ENCODE measurements at places on chromosomes 2 and 18.

- DNase-seq = no peak
Observed at GRCh38 chr2:111691164-111691875, 192.7 kb downstream of the ANAPC1 start.

DNA sequence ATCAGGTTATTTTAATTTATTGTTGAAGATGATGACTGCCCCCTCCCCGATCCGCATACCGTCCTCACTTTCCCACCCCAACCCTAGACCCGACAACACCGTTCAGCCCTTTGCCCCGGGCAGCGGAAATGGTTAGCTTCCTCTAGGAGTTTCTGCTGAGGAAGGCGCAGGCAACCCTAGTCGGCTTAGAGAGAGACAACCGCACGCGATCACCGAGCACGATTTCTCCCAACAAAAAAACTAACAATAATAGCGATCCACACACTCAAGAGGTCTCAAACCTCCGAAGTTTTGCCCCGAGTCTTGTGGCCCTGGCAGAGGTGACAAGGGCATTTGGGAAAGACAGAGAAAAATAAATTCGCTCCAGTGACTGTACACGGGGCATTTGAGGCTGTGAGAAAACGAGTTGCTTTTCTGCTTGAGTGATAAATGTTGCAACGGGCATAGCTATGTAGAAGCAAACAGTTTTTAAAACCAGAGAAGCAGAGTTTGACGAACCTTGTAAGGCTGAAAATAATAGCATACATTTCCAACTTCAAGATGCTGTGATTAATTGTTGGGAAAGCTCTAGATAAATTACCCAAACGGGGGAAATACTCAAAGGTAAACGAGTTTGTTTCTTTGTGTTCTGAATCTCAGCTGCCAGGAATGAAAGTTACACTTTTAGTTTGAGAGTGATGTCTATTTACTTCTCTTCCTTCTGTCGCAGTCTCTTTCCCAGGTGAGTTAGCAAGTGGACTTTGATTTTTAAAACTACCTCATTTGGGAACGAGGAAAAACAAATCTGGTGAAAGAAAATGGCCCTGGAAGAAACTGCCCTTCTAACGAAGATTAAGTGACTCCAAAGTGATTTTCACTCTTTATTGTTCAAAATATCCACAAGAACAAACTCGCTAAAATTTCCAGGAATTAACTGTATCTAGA lies 11.0 kb upstream of the SIX3 start:
- no peak for DNase-seq

DNA sequence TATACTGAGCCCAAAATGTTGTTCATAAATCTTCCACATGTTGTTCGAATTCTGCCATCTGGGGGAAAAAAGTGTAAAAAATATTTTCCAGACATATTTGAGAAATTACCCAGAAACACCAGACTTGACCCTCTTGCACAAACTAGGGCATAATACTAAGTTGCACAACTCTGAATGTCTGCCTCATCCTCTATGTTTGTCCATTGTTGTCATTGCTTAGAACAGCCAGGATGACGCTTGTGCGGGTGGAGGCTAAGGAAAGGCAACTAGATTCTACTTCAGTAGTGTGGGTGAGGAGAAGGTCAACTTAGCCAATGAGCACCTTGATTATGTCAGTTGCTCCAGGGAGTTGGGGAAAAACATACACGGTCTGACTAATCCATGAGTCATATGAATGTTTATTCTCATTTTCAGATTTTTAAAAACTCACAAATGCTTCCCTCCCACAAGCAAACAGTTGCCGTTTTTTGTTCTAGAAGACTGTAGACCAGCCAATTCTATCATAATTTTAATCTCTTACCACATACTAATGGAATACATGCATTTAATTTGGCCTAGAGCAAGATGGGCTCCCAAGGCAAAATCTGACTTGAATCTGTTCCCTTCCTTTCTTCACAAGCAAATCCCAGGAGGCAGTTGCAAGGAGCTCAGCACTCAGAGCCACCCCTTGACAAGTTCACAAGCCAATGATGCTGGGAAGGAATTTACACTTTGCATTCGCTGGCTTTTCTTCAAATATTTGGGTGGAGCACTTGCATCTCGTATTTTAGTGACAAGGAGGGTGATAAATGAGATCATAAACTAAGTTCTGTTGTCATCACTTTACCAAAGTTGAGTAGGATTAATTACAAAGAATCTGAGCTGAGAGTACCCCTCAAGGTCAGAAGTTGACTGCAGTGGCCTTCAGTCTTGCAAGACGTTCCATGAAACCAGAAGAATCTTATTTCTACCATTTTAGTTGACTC lies 163.2 kb upstream of the TWIST2 start:
- no peak for DNase-seq

GRCh38 chr2:102252236-102252635 lies 59.1 kb upstream of the IL1RL1 start:
- no peak for DNase-seq

- DNase-seq = no peak
Observed at GRCh38 chr18:9048808-9049494, 53.5 kb upstream of the NDUFV2 start.

DNA sequence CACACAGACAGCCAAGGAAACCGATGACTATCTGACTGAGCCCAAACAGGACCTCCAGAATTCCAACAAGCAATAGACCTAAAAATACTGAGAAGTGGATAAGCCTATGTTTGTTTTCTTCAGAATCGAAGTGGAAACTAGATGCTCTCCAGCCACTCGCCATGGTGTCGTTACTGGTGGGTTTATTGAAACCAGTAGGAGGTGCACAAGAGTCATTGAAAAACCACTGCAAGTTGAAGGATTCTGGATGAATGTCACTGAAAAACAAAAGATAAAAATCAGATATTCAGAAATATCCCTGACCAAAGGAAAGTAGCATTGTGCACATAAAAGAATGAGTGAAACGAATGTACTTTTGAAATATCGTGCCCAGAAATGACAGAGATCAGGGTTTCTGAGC lies 15.3 kb downstream of the TM4SF20 start:
- DNase-seq = no peak

DNA sequence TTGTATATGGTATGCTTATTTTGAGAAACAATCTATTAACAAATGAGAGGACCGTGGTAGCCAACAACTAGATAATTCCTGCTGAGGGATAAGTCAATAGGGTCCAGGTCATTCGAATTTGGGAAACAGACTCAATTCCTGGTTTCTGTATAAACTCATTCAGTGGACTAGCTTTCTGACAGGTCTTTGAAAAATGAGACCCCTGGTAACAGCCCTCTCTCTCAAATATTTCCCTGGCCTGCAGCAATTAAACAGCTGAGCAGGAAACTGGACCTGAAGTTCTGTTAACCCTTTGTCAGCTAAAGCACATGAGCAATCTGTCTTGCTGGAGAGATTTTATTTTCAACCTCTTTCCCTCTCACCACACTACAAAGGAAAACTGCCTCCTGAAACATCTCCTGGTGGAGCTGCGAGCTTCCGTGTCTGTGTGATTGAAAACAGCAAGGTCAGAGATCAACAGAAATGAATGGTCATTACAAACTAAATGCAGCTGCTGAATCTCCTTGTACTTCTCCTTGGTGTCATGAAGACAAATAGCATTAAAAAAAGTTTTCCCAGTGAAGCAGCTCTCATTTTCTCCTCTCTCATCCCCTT lies 70.3 kb upstream of the CCDC85A start:
- no peak for DNase-seq

DNA sequence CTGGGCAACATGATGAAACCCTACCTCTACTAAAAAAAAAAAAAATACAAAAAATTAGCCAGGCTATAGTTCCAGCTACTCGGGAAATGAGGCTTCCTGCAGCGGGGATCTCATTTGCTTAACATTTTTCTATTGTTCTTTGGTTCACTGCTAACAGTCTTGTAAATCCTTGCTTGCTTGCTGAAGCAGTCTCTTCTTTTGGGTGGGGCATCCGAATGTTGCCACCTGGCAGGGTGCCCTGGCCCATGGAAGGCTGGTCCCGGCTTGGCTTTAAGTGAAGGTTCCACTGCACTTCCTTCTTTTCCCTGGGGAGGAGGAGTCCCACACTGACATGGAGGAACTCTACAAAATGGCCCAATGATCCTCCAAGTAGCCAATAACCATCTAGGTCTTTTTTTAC lies 6.0 kb upstream of the ANKRD29 start:
- DNase-seq = no peak

GRCh38 chr18:59867337-59868104 lies 32.3 kb upstream of the PMAIP1 start:
- no peak for DNase-seq

- no peak for DNase-seq
Observed at GRCh38 chr2:120320318-120320851, 25.6 kb upstream of the INHBB start.

GRCh38 chr2:10650761-10651160 lies 39.0 kb downstream of the NOL10 start:
- no peak for DNase-seq

DNA sequence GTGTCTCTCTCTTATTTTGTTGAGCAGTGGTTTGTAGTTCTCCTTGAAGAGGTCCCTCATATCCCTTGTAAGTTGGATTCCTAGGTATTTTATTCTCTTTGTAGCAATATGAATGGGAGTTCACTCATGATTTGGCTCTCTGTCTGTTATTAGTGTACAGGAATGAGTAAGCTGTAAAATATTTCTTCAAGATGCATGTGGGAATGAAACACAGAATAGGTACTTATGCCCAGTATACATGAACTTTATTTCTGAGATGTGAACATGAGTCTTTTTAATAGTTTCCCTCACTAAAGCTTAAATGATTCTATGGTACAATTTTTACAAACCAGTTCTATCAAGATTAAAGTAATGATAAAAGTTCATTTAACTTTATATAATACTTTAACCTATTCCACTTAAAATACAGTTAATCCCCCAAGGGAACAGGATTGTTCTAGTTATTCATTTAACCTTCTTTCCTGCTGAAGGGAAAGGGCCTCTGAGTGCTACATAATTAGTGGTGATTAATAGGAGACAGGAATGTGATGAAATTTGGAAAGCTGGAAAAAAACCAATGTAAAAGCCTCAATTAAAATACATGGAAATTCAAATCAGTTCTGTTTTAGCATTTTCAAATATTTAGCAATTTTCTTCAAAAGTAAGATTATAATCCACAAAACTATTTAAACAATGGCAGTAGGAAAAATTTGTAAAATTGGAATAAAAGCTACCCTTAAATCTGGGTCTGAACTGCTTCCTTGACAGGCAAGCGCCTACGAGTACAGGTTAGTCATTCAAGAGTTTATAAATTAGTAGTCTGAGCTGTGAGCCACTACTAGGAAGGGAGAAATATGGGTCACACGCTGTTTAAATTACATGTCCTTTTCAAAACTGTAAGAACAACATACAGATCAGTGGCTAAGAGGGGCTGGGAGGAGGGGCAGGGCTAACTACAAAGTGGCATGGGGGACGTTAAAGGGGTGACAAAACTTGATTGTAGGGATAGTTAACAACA lies 28.9 kb downstream of the SPIRE1 start:
- DNase-seq = no peak

GRCh38 chr18:2150566-2150965 lies 420.7 kb downstream of the METTL4 start:
- no peak for DNase-seq

- peak; percentile 18 for DNase-seq
Observed at GRCh38 chr2:44964752-44965236, 23.3 kb downstream of the SIX3 start.

DNA sequence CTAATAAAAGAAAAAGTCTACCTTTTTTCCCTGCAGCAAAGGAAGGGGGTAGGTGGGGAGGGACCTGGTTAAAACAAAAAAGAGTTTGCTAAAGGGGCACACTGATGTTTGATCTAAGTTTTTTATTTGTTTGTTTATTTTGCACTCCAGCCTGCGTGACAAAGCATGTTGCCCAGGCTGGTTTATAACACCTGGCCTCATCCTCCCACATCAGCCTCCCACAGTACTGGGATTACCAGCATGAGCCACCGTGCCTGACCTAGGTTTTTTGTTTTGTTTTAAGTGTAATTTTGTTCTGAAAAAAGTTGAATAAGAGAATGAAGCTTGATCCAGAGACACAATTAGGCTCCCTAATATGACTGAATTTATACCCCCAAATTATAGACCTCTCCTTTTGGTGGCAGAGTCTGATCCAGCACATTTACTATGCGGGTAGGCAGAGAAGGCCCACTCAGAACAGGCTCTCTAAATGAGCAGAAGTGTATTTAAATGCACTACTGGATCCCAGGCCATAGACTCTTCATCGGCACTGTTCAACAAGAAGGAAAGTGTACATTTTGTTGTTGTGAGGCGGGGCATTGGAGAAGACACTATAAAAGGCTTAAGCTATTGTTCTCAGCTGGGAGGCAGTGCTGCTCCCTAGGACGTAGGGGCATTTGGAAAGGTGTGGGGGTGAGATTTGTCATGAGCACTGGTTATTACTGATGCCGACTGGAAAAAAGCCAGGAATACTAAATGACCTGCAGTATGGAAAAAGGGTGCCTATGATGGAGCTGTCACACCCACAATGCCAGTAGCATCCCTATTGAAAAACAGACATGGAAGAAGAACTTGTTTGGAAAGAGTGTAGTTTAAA lies 32.4 kb downstream of the MRPS9 start:
- no peak for DNase-seq

GRCh38 chr2:173062801-173063200 lies 12.8 kb upstream of the MAP3K20 start:
- DNase-seq = no peak

DNA sequence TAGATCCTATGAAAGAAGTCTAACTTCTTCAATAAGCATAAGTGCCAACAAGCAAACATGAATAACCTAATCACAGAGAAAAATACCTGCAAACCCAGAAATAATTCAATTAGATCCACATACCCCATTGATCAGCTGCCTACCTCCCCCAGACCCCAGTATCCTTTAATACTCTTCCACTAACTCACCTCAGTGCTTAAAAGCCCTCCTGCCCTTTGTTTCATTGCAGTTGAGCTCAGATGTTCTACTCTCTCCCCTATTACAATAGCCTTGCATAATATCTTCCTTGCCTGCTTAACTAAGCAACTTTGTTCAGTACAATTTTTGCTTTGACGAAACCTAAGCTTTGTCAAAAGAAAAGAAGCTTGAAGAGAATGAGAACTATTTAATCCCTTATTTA lies 156.0 kb upstream of the ZC3H15 start:
- DNase-seq = no peak

DNA sequence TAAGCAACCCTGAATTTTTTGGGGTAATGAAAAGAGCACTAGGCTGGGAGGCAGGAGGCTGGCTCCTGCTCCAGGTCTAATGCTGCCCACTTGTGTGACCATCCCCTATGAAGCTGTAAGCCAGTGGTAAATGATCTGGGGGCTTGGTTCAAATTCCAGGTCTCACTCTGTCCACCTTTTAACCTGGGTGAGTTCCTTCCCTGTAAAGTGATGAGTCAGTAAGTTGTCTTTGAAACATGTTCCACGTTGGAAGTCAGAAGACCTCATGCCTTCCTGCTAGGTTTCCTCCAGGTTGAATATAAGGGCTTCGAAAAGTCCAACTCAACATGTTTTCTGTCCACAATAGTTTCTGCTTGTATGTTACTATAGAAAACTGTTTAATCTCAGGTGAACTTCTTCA lies 160.9 kb upstream of the MYT1L start:
- no peak for DNase-seq

DNA sequence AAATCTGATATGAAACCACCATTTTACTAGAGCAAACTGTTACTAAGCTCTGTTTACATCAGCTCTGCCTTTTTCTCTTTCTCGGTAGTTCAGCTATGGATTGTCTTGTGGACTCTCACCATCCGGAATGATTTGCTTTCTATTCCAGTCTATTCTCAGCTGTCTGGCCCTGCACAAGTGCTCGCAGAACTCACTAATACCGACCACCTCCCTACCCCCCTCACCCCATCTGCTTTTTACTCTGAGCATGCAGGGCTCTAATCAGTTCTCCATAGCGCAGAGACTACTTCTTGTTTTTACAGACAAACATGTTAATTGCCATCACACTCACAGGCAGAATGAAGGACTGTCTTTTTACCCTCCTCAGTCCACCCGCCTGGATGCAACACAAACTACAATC lies 180.7 kb upstream of the POU3F3 start:
- DNase-seq = no peak

All from NCI-H774 (cell line).